ENCODE measurements at places on chromosomes 12 and 14.

GRCh38 chr12:109715310-109716091 is 1.9 kb downstream of the FAM222A start:
- DNase-seq, result no peak

DNA sequence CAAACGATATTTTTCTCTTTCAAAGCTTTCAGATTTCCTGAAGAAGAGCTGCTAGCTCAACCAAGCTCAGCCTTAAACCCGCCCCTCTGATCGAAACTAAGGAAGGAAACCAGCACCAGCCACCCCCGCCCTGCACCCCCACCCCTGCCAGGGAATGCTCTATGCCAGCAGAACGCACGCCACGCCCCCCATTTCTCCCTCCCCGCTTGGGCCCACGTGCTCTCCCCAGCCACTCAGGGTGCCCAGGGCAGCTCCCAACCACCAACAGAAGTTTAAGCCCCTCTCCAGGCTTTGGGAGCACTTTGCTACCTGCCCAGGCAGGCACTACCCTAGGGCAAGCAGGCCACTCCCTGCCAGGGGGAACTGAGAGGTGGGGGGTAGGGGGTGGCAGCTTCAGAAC is 18.8 kb upstream of the KRT78 start:
- no peak for DNase-seq

DNA sequence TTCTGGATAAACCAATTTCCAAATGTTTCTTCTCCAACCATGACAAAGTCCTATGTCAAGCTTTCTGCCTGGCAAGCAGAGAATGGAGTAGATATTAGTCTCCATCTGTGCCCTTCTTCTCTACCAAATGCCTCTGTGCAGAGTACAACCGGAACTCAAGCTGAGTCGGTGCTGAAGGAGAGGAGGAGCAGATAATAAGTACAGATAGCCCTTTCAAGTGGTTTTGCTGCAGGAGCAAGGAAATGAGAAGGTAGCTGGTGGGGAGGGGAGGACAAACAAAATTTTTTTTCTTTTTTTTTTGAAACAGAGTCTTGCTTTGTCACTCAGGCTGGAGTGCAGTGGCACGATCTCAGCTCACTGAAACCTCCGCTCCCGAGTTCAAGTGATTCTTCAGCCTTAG is 14.2 kb upstream of the HELB start:
- no peak for DNase-seq

- DNase-seq, result no peak
Observed at GRCh38 chr12:62335057-62335456, 74.9 kb downstream of the USP15 start.

DNA sequence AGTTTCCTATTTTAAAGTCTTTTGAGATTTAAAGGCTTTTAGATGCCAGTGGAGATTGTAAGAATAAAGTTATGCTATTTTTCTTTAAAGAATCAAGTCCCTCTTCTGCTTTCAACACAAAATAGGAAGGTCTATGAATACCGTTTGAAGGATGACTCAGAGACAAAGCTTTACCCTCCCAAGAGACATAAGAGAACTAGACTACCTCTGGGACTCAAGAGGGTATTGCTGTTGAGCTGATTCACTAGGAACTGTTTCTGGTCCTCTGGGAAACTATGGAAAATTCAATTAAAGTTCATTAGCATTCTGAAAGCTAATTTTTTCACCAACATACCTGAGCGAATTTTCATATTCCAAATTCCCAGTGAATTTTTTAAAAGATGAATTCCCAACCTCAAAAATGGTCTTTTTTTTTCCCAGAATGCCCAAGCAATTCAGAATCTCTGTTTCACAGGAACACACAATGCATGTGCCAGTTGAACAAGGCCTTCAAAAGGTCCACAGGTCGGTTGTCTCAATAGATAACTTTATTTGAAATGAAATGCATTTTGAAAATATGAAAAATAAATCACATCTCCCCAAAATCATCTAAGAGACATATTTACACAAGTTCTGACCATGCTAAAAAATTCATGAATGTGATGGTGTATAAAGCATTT is 6.5 kb downstream of the PHLDA1 start:
- DNase-seq, result peak; percentile 61

DNA sequence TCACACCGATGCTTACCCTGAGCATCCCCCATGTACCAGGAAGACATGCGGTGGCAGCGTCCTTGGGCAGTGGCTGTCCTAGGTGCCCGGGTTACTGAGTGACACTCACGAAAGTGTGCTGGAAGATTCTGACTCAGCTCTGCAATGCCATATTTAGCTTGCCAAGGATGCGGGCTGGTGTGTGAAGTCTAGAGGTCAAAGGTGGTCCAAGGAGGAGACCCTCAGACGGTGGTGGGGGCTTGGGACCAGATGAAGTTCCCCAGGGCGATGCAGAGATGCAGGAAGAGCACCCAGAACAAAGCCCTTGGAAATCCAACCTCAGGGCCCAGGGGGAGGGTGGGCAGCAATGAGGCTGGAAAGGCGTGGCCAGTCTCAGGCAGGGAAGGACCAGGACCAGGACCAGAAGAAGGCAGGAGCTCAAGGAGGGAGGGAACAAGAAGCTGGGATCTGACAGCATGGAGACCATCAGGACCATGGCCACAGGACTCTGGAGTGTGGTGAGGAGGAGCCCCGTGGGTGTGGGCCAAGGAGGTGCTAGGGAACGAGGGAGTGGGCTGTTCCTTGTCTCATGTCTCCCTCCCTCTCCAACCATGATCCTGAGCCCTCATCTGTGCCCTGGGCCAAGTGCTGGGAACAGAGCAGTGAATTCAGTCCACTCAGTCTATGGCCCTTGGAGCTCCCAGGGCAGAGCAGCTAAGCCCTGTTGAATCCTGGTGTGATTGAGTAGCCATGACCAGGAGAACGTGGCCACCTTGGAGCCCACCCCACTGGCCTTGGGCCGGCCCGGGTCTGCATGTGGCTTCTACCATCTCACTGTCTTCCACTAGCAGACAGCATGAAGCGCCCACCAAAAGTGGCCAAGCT is 310.1 kb upstream of the DIO3 start:
- DNase-seq, result no peak

- no peak for DNase-seq
Observed at GRCh38 chr12:50519353-50519752, 14.6 kb downstream of the DIP2B start.

DNA sequence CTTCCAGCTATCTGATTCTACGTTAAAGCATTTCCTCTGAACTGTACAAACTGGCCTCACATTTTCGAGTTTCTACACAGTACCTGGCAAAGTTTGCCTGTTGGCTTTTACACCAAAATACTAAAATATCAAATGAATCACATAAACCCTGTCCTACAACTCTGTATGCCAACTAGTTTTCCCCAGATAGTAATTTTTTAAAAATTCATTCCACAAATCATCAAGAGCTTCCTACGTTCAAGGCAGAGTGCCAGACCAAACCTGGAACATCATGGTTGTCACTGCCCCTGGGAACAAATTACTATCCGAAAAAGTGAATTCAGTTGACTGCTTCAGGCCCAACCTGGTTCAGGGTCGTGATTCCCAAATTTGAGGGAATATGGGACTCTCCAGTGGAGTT is 2.1 kb downstream of the TMEM30B start:
- no peak for DNase-seq

DNA sequence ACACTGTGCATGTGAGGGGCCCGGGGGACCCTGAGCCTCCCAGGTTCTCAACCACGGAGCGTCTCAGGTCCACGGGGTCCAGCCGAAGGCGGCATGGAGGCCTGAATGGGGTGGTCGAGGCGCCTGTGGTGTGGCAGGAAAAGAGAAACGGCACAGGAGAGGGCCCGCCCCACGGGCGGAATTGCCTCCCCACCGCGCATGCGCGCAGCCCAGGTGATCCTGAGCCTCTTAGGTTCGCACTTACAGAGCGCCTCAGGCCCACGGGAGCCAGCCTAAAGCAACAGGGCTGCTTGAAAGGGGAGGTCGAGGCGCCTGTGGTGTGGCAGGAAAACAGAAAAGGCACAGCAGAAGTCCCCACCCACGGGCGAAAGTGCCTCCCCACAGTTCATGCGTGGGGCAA is 311.0 kb downstream of the ALG10 start:
- DNase-seq, result no peak

- peak; percentile 68 for DNase-seq
Observed at GRCh38 chr12:70849265-70849960, 71.1 kb downstream of the PTPRR start.

GRCh38 chr12:101963697-101964096 is 86.3 kb downstream of the DRAM1 start:
- no peak for DNase-seq

DNA sequence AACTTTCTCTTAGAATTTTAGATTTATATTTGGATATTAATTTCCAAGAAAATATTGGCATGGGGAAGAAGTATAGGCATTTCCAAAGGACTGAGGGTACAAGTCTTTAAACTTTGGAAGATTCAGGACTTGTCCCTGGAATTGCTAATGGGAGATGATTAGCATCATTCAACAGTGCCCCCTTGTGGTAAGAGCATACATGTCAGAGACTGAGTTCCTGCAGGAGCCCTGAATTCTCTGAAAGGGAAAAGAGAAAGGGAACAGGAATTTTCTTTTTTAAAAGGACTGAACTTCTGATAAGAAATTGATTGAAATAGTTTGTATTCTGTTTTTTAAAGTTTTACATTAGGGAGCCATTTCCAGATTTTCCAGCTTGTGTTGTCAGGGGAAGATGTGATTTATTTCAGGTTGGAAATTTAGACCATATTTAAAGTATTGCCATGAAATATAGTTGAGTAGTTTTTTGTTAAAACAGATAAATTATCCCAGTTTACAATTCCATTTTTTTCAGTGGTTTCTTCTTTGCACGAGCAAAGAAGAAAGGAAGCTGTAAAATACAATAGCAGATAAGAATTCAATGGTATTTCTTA is 44.0 kb upstream of the REP15 start:
- DNase-seq, result peak; percentile 50

DNA sequence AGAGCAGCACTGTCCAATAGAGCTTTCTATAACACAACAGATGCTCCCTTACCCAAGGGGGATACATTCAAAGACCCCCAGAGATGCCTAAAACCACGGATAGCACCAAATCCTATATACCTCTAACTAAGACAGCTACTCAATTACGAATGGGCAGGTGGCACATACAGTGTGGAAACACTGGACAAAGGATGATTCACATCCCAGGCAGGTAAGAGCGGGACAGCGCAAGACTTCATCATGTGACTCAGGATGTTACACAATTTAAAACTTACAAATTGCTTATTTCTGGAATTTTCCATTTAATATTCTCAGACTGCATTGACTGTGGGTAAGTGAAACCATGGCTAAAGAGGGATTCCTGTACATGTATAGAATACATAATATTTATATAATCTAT is 5.5 kb upstream of the HCFC2 start:
- no peak for DNase-seq
